ENCODE measurements at places on chromosomes 11 and 22.

GRCh38 chr22:31530823-31531195 is 34.5 kb downstream of the SFI1 start:
- DNase-seq = peak; percentile 54

DNA sequence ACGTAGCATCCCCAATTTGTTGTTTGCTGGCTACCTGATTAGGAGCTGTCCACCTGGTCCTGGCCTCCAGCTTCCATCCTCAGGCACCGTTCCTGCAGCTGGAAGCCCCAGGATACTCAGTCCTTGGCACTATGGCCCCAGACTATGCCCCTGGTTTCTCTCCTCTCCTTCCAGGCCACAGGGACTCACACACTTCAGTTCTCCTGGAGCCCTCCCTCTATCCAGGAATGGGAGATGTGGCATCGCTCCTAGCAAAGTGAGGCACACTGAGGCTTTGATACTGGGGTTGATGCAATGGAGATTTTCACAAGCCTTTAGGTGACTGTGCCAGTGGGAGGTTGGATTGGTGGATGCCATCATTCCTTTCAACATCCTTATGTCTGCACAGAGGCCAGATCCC is 142.8 kb upstream of the B3GAT1 start:
- no peak for DNase-seq

- no peak for DNase-seq
These were observed 17.9 kb downstream of the NADSYN1 start for GRCh38 chr11:71470946-71471345.

GRCh38 chr22:38802671-38803121 is 8.8 kb upstream of the DNAL4 start:
- peak; percentile 96 for DNase-seq

GRCh38 chr11:130485983-130486382 is 37.5 kb downstream of the ADAMTS15 start:
- DNase-seq = no peak

DNA sequence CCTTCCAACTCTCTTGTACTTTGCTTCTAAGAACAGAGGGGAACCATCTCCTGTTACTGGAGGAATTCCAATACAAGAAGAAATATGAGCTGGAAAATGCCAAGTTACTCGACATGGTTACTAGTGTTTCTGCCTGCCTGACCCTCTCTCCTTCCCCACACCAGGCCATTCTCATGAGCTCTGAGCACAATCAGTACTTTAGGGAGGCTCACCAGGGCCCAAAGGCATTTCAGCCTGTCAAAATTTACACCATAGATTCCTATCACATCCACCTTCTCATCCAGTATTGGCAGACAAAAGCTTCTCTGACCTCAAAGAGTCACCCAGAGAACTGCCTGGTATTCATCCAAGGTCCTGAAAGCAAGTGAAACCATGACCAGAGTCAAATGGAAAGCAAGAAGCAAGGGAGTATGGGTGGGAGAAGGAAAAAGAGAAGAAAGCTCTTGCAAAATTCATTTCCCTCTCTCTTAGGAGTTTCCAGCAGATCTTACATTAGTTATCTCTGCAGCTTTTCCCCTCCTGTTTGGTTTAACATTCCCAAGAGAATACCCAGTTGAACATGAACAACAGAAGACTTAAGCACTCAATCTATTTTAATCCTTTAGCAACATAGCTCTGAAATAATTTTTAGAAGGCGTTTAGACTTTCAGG is 58.7 kb upstream of the NCAM1 start:
- DNase-seq = no peak

- DNase-seq = peak; percentile 28
These were observed 530.5 kb upstream of the CCDC90B start for GRCh38 chr11:83816572-83817187.

- DNase-seq = no peak
These were observed 8.9 kb downstream of the USP47 start for GRCh38 chr11:11850668-11851067.

DNA sequence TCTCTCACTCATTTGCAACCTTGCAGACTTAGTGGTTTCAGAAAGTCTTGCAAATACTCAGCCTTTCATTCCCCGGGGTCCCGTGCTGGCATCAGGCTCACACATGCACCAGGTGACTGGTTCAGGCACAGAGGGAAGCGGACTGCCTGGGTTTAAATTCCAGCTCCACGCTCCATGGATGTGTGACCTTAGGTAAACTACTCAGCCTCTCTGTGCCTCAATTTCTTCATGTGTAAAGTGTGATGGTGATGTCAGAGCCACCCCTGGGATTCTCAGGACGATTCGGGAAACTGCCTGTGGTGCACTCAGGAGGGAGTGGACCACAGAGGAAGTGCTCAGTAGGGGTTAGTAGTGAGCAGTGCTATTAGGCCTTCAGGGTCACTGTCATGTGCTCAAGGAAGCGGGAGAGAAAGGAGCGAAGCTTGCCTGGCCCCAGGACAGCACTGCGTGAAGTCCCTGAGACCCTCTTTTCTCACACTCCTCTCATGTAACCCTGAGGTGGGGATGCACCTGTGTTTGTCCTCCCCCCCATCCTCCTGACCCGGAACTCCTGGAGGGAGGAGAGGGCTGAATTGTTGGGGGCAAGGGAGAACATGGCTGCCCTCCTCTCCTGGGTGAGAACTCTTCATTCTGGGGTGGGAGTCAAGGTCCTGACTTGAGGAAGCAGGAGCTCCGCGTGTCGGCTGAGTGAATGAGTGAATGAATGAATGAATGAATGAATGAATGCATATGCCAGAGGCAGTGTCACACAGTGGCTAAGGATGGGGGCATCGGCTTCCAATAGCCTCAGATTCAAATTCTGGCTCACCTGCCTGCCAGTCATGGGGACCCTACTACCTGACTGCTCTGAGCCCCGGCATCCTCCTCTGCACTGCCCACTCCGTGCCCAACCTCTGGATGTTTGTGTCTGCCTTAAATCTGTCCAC is 14.4 kb upstream of the UPK3A start:
- DNase-seq = no peak

GRCh38 chr11:44808053-44808753 is 81.4 kb downstream of the TSPAN18 start:
- no peak for DNase-seq

GRCh38 chr11:31619980-31620379 is 110.4 kb downstream of the ELP4 start:
- no peak for DNase-seq

- peak; percentile 81 for DNase-seq
These were observed 61.9 kb downstream of the NRXN2 start for GRCh38 chr11:64661146-64661545.

GRCh38 chr22:37905534-37906363 is at the start of gene MICALL1:
TSS of gene MICALL1 (plus strand) at chr22:37906297. CDS start at chr22:37906423, 126 bp downstream.
- DNase-seq = peak; percentile 84

- peak; percentile 63 for DNase-seq
These were observed 3.6 kb downstream of the SEPTIN5 start for GRCh38 chr22:19717691-19718455.

DNA sequence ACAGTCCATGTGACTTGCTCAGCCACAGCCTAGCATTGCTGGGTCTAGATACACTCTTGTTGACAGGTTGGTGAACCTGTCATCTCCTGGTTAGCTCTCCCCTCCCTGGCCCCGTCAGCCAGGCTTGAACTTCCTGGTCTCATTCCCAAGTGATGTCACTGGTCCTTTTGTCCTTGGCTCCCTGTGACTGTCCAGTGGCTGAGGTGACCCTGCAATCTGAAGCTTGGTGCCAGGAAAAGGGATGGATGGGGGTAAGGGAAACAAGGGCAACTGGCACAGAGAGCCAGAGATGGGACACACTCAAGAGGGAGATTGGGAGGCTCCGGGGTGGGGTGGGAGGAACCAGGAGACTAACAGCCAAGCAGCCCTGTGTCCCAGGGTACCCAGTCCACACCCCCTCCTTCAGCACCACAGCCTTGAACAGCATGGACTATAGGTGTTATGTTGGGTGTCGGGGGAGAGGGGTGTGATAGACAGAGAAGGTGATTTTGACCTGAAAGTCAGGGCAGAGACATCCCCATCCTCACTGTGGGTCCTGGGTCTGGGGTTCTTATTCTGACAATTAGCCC is 63.8 kb upstream of the THY1 start:
- no peak for DNase-seq

DNA sequence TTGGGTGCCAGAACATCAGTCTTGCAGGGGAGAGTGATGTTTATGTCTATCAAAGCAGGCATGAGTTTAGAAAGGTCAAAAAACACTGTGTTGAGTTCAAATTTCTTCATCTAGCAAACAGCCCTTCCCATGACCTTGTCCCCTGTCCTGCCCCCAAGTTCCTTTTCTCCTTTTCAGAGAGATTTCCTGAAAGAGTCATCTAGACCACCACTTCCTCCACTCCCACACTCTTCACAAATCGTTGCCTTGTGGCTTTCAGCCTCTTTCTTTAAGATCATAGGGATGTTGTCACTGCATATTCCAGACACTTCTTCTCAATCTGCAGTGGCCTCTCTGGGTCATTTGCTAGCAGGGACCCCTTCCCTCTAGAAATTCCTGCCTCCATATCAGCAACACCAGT is 290.5 kb downstream of the TENM4 start:
- no peak for DNase-seq

DNA sequence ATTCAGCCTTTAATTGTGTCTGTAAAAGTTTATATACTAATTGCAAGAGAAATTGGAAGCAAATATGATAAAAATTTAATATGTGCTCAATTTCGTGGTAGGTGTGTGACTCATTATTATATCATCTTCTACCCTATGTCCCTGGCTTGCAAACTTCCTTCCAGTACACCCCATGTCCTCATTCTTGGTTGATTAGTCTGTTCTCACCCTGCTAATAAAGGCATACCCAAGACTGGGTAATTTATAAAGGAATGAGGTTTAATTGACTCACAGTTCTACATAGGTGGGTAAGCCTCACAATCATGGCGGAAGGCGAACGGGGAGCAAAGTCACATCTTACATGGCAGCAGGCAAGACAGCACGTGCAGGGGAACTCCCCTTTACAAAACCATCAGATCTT is 11.9 kb downstream of the MRGPRX3 start:
- peak; percentile 4 for DNase-seq

GRCh38 chr11:783581-784015 is 6.3 kb downstream of the CEND1 start:
- DNase-seq = peak; percentile 87

DNA sequence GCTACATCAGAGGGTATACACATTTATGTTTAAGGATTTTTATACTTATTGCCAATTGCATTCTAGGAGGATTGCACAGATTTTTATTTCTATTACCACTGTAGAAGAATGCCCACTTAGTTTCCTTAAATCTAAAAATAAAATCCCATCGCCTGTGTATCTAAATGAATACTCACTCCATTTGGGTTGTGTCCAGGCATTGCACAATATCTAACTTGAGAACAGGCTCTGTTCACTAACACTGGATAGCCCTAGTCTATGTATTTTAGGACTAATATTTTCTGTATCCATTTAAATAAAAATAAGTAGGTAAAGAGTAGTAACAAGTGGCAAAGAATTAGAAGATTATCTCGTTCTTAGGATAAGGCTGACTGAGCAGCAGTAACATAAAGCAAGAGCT is 4.1 kb downstream of the C11orf52 start:
- DNase-seq = peak; percentile 87

- DNase-seq = no peak
These were observed 6.1 kb upstream of the MUC5AC start for GRCh38 chr11:1151366-1152315.

- DNase-seq = no peak
These were observed 255.1 kb downstream of the CADM1 start for GRCh38 chr11:115249061-115249578.

DNA sequence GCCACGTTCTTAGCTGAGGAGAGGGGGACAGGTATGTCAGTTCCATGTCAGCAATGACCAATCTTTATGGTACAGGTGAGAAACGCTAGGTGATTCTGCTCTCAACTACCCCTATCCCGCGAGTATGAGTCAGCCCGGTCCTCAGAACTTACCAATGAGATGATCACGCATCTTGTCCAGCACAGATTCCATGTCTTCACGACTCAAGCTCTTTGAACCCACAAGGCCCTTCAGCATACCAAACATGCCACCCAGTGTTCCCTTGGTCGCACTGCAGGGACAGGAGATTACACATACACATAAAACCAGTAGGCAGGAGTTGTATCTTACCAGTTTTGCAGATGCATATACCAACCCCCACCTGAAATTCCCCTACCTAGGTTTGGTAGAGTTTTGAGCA is 2.9 kb downstream of the SRPRA start:
- DNase-seq = peak; percentile 7

GRCh38 chr11:78666675-78667160 is 92.1 kb upstream of the NARS2 start:
- DNase-seq = peak; percentile 72

DNA sequence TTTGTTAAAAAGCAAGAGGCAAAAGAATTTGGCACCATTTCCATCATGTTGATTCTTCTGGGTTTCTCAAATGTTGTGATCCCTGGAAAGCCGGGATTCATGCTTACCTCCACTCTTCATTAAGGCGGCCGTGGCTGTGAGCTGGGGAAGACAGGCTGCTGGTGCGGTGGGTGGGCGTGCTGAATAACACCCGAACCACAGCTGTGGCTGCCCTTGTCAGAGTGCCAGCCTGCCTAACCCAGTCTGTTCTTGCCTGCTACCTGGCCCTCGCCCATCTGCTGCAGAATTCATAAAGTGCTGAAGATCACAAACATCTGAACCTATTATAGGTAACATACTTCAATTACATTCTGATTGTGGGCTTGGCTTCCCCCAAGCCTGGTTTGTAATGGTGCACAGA is 95.8 kb upstream of the RCN1 start:
- no peak for DNase-seq

DNA sequence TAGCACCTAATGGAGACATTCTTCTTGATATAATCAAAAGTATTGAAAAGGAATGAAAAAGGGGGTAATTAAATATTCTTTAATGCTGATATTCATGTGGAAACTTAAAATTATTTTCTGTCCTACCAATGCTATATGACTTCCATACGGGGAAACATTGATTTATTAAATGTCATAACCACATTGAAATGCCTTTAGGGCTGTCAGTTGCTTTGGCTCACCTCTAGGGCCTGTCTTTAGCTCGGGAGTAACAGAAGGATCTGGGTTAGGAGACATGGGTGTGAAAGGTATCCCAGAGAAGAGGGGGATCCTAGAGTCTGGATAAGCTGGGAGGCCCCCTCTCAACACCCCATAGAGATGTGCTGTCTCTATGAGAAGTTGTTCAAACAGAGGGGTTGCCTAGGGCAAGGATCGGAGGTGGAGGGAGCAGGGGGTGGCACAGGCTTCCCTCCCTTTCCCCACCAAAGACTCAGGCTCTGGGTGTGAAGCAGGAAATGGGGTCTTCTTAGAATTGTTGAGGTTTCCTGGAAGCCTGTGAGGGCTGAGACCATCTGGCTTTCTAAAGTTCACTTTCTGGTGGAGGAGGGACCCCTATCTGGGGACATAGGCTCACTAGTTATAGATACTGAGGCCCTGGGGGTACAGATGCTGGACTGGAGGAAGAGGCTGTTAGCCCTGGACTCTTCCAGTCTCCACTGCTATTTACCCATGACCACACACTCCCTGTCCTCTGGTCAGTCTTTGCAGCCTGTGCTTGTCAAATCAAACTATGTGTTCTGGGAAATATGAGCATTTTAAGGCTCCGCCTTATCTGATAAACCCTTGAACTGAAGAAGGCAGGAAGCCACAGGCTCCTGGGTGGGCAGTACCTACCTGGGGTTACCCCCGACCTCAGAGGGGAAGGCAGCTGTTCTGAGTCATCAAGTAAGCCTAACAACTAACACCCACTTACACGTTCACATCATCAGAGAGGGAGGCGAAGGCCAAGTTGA is 55.8 kb upstream of the RRAS2 start:
- DNase-seq = peak; percentile 9

All from fibroblast of skin of abdomen (primary cell).